ENCODE measurements at places on chromosomes 3 and 15. TPM values are rescaled to one million over a fixed set of nuclear protein-coding genes. Genes with fewer than 3 reads are reported as not detected.

Gene MUC20
- 3.4 TPM for total RNA-seq

Gene HACD2
- 28.6 TPM for total RNA-seq

Gene NR2E3
- total RNA-seq: not detected

Gene CFAP161
- total RNA-seq: not detected

Gene CKMT1A
- 1.9 TPM for total RNA-seq

Gene CASR
- not detected for total RNA-seq

Gene GP9
- total RNA-seq: not detected

Gene PLOD2
- total RNA-seq: 30.5 TPM

Gene KCNMB3
- total RNA-seq: 1.1 TPM

Gene RETNLB
- not detected for total RNA-seq

Gene NR1D2
- total RNA-seq: 27.7 TPM

Gene SLC22A14
- total RNA-seq: not detected

Gene GRM7
- not detected for total RNA-seq

Gene CCNDBP1
- total RNA-seq: 60.1 TPM

Gene DUOXA2
- total RNA-seq: not detected

Gene PDIA5
- total RNA-seq: 9.0 TPM

Gene SKOR1
- total RNA-seq: 0.12 TPM

DNA sequence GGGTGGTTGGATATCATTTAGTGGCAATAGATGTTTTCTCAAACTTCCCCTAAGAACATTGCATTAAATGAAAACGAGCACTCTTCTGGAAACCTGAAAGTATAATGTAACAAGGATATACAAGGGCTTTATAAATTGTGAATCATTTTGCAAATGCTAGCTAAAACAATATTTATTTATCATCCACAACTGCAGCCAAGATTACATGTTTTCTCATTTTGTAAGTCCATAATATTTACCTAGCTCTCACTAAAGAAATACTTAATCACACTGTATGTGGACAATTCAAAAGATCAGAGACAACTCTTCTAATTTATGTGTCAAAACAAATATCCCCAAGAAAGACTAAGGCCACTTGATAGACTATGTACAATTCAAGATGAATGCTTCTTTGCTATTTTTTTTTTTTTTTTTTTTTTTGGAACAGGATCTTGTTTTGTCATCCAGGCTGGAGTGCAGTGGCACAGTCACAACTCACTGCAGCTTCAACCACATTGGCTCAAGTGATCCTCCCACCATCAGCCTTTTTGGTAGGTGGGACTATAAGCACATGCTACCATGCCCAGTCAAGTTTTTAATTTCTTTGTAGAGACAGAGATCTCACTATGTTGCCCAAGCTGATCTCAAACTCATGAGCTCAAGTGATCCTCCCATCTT, 427.7 kb upstream of the THBS1 start:
- H3K27me3 ChIP-seq: no peaks in the 10 kb centered on the region
- H3K4me3 ChIP-seq: no peak overlapping the region
- peaks cover 4% of the 10 kb centered on the region for H3K4me1 ChIP-seq
- H3K36me3 ChIP-seq: no peaks in the 10 kb centered on the region
- no peak for DNase-seq
- no peak overlapping the region for H3K27ac ChIP-seq

- peaks cover 27% of the 10 kb centered on the region for H3K4me1 ChIP-seq
- peak overlapping the region; percentile 53 for H3K4me3 ChIP-seq
- H3K27ac ChIP-seq: peak overlapping the region; percentile 91
- H3K36me3 ChIP-seq: no peaks in the 10 kb centered on the region
Measured at GRCh38 chr3:194070220-194070633, 65.7 kb upstream of the HES1 start.

- H3K27me3 ChIP-seq: no peaks in the 10 kb centered on the region
- peak; percentile 58 for DNase-seq
- H3K36me3 ChIP-seq: no peaks in the 10 kb centered on the region
- H3K4me3 ChIP-seq: peak overlapping the region; percentile 37
- no peaks in the 10 kb centered on the region for H3K4me1 ChIP-seq
Measured at GRCh38 chr15:28094732-28095521, 4.2 kb downstream of the OCA2 start.

GRCh38 chr15:62456011-62456920, 291.2 kb upstream of the C2CD4B start:
- H3K4me1 ChIP-seq: no peaks in the 10 kb centered on the region
- peak overlapping the region; percentile 80 for H3K27ac ChIP-seq
- no peak for DNase-seq
- H3K4me3 ChIP-seq: no peak overlapping the region
- no peaks in the 10 kb centered on the region for H3K27me3 ChIP-seq
- H3K36me3 ChIP-seq: no peaks in the 10 kb centered on the region

- no peaks in the 10 kb centered on the region for H3K36me3 ChIP-seq
- no peaks in the 10 kb centered on the region for H3K27me3 ChIP-seq
- H3K4me1 ChIP-seq: no peaks in the 10 kb centered on the region
- no peak for DNase-seq
- no peak overlapping the region for H3K27ac ChIP-seq
Measured at GRCh38 chr3:71313844-71314243, 269.7 kb downstream of the FOXP1 start.

- no peaks in the 10 kb centered on the region for H3K36me3 ChIP-seq
- peak overlapping the region; percentile 98 for H3K27ac ChIP-seq
- no peaks in the 10 kb centered on the region for H3K27me3 ChIP-seq
- H3K4me1 ChIP-seq: no peaks in the 10 kb centered on the region
- no peak overlapping the region for H3K4me3 ChIP-seq
Measured at GRCh38 chr3:188950832-188951489, 220.8 kb upstream of the TPRG1 start.

- no peaks in the 10 kb centered on the region for H3K4me1 ChIP-seq
- H3K27ac ChIP-seq: no peak overlapping the region
- no peak overlapping the region for H3K4me3 ChIP-seq
- H3K36me3 ChIP-seq: no peaks in the 10 kb centered on the region
- peak; percentile 18 for DNase-seq
- H3K27me3 ChIP-seq: no peaks in the 10 kb centered on the region
Measured at GRCh38 chr3:43970920-43971319, 270.8 kb upstream of the TOPAZ1 start.

DNA sequence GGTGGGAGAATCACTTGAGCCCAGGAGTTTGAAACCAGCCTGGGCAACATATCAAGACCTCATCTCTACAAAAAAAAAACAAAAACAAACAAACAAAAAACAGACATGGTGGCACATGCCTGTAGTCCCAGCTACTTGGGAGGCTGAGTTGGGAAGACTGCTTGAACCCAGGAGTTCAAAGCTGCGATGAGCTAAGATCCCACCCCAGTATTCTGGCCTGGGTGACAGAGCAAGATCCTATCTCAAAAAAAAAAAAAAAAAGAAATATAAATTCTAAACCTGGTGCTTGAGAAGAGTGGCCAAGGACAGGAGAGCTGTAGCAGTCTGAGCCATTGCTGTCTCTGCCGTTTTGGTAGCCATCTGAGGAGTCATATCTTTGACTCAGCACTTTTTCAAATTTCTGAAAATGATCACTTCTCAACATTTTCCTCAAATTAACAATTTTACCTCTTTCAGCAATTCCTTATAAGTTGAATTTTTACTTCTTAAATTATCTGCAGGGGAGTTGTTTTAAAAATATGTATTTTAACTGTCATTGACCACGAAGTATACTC, 3.6 kb upstream of the DENND4A start:
- H3K4me1 ChIP-seq: no peaks in the 10 kb centered on the region
- H3K36me3 ChIP-seq: no peaks in the 10 kb centered on the region
- no peak overlapping the region for H3K4me3 ChIP-seq
- no peaks in the 10 kb centered on the region for H3K27me3 ChIP-seq
- no peak overlapping the region for H3K27ac ChIP-seq

GRCh38 chr3:121126033-121126706, 218.2 kb downstream of the STXBP5L start:
- H3K4me1 ChIP-seq: no peaks in the 10 kb centered on the region
- no peak overlapping the region for H3K27ac ChIP-seq
- no peaks in the 10 kb centered on the region for H3K27me3 ChIP-seq
- H3K36me3 ChIP-seq: no peaks in the 10 kb centered on the region

GRCh38 chr3:122458992-122459391, 43.1 kb upstream of the WDR5B start:
- H3K4me1 ChIP-seq: no peaks in the 10 kb centered on the region
- DNase-seq: no peak
- no peak overlapping the region for H3K4me3 ChIP-seq
- H3K36me3 ChIP-seq: peaks cover 54% of the 10 kb centered on the region
- no peaks in the 10 kb centered on the region for H3K27me3 ChIP-seq

DNA sequence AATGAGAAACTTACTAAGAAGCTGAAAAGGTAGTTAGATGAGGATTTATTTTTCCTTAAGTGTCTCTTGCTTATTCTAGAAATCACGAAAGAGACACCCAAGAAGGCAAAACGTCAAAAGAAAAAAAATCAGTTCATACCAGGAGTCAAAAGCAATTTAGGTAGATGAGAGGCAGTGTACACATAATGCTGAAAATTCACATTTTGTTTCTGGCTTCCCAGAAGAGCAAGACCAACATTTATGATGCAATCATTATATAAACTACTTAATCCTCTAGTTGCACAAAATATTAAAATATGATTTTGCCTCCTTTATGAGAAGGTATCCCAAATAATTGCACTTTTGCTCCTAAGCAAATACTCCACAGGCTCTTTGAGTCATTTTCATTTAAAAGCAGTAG, 228.0 kb downstream of the FMN1 start:
- no peaks in the 10 kb centered on the region for H3K27me3 ChIP-seq
- DNase-seq: no peak
- H3K27ac ChIP-seq: no peak overlapping the region

DNA sequence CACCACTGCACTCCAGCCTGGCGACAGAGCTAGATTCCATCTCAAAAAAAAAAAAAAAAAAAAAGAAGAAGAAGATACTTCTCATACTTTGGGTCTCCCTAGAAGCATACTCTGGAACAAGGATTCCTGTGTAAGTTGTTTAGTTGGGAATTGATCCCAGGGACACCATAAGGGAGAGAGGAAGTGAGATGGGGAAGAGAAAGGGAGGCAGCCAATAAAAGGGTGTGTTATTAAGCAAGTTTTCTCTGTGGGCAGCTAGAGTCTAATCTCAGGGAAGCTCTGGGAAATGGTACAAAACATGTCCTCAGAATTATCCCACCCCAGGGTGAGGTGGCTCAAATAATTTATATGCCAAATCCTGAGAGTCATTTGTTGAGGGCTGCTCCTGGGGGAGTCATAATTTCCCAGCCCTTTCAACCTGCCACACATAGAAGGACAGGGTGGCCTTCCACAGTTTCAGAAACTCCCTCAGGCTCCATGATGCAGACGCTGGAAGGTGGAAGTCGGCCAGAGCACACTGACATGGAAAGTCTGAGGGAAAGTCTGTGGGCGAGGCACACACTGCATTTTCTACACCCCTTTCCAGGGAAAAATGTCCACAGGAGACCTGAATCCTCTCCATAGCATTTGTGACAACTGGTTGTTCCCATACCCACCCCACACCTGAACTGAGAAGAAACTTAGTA, 86.4 kb upstream of the SLC4A7 start:
- H3K27me3 ChIP-seq: no peaks in the 10 kb centered on the region
- H3K27ac ChIP-seq: peak overlapping the region; percentile 38
- H3K4me3 ChIP-seq: no peak overlapping the region
- no peaks in the 10 kb centered on the region for H3K4me1 ChIP-seq
- no peaks in the 10 kb centered on the region for H3K36me3 ChIP-seq
- peak; percentile 68 for DNase-seq

DNA sequence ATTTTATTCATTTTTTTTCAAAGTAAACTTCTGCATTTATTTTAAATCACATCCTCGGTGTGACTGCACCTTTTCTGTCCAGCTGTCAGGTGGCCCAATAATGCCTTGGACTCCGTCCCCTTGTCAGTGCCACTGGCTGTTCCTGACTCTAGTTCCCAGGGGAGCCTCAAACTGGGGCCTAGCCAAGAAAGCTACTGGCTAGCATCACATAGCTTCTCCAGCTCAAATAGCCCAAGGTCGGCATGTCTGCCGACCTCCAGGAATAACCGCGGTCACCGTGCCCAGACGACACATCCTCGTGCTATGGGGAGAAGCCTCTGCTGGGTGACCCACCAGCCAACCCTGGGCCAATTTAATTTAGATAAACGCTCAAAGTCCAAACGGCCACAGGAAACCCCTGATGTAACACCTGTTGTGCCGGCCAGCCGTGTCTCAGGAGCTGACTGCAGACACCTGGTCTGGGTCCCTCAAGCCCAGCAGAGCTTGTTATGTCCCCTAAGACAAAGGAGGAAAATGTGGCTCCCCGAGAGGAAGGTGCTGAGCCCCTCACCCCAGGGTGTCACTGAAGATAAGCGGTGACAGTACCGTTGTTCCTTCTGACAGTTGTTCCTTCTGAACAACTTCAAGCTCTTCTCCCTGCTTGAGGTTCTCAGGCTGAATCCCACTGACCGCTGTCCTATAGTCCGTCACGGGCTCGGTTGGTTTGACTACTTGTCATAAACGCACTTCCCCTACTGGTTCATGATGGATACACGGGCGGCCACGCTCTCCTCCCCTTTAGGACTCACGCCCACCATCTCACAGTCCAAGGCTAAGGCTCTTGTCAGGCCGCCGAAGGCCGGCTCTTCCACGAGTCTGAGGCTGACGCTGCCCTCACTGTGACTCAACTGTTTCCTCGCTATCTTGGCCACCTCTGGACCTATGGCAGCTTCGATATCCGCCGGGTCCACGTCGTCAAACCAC, 126.2 kb downstream of the KLF13 start:
- H3K4me3 ChIP-seq: no peak overlapping the region
- DNase-seq: peak; percentile 58
- no peak overlapping the region for H3K27ac ChIP-seq
- H3K4me1 ChIP-seq: no peaks in the 10 kb centered on the region

- H3K27me3 ChIP-seq: no peaks in the 10 kb centered on the region
- peaks cover 30% of the 10 kb centered on the region for H3K36me3 ChIP-seq
- peak overlapping the region; percentile 76 for H3K4me3 ChIP-seq
- no peak for DNase-seq
Measured at GRCh38 chr3:184317201-184317600, 2.8 kb downstream of the EIF4G1 start.

DNA sequence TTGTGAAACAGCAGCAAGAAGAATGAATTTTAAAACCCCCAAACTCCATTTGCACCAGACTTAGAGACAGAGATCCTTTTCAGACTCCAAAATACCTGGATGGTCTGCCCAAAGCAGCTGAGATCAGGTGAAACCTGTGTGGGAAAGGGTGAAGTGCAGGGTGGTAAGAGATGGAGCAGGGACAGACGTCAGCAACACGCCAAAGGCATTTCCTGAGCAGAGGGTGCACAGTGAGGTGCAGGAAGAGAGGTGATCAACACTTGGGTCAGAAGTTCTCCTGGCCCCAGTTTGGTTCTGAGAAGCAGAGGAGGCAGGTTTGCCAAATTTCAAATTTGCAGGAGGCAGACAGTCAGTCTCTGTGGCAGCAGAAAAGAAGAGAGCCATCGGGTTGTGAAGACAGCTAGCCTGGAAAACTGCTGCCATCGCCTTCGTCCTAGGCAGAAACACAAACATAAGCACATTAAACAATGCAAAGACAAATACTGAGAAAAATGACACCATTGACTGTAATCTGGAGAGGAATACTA, 9.8 kb downstream of the CCR4 start:
- no peak overlapping the region for H3K4me3 ChIP-seq
- no peak for DNase-seq
- no peak overlapping the region for H3K27ac ChIP-seq
- no peaks in the 10 kb centered on the region for H3K4me1 ChIP-seq
